ENCODE measurements at places on chromosomes 16 and 17.

DNA sequence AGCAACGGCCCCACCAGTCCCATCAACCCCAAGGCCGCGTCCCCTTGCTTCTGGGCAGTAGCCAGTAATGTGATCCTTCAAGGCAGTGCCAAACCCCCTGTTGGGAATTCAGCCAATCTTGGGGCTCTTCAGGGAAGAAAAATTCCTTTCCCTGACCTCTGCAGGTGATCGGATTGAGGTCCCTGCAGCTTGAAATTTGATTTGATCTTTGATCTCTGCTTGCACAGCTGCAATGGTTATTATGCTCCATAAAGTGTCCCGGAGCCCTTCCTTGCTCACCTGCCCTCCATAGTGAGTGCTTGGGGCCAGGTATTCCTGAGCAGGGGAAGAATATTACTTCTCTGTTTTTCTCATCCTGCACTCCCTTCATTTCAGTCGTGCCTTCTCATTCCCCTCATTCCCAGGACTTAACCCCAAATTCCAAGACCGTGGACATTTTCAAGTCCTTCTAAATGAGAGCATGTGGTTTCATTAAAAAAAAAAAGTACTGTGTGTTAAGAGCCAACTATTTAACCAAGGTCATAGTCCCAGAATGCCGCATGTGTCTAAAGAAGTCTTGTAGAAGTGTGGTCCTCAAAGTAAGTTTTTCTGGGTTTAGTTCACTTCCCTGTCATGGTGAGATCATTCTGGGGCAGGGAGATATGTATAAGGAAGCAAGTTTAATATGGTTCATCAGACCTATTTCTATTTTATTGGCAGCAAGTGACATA is 56.3 kb downstream of the SOX9 start:
- no peak for DNase-seq

DNA sequence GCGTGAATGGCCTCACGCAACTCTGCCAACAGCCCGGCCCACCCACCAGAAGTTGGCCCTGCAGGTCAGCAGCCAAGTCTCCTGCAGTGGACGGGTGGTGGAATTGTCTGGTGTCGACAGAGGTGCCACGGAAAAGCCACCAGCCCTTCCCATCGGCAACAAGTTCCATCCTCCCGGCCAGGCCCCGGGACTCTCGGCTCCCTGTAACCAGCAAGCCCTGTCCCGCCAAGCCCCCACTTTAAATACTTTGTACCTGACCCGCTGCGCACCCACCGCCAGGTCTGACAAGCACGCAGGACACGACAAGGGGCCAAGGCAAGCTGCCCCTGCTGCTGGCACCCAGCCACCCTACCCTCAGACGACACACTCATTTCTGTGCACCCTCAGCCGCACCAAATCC is 100.8 kb downstream of the RBFOX3 start:
- no peak for DNase-seq

DNA sequence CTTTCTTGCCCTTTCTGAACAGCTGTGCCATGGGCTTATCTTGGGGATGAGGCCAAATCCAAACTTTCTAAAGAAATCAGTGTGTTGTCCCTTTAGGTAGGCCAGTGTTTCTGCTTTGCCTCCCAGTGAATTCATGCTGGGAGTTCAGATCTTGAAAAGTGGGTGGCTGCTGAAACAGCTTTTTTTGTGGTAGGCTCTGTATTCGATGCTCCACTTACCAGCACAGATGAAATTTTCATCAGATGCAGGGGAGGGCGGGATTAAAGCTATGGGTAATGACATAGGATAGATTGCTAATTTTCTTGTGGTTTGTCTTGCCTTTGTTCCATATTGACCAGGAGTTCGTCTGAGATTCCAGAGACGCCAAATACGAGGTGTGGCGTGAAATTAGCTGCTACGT is 2.8 kb downstream of the SOCS7 start:
- no peak for DNase-seq

GRCh38 chr17:61131585-61131984 is 268.1 kb upstream of the TBX2 start:
- DNase-seq, result no peak

GRCh38 chr17:21376759-21377690 is 868 bp downstream of the KCNJ12 start:
- DNase-seq, result no peak

GRCh38 chr16:80993307-80993706 is 13.4 kb downstream of the CMC2 start:
- DNase-seq, result no peak

GRCh38 chr16:12186774-12187335 is 210.3 kb downstream of the SNX29 start:
- no peak for DNase-seq

DNA sequence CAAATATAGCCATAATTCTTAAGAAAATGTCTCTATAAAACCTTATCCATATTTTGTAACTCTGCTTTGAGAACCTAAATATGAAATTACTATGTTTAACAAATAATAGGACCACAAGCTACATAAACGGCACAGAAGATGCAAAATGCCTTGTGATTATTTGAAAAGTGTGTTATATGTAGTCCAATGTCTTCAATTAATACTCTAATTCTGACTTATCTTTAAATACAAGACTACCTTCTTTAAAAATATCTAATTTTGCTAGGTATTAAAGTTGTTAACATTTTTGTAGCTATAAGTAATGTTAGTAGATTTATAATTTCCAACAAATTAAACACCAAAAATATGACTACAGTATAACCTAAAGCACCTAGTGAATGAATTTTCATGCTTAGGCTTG is 17.0 kb downstream of the PSMD12 start:
- DNase-seq, result no peak

GRCh38 chr16:592518-593306 is 2.8 kb downstream of the RAB40C start:
- DNase-seq, result no peak

DNA sequence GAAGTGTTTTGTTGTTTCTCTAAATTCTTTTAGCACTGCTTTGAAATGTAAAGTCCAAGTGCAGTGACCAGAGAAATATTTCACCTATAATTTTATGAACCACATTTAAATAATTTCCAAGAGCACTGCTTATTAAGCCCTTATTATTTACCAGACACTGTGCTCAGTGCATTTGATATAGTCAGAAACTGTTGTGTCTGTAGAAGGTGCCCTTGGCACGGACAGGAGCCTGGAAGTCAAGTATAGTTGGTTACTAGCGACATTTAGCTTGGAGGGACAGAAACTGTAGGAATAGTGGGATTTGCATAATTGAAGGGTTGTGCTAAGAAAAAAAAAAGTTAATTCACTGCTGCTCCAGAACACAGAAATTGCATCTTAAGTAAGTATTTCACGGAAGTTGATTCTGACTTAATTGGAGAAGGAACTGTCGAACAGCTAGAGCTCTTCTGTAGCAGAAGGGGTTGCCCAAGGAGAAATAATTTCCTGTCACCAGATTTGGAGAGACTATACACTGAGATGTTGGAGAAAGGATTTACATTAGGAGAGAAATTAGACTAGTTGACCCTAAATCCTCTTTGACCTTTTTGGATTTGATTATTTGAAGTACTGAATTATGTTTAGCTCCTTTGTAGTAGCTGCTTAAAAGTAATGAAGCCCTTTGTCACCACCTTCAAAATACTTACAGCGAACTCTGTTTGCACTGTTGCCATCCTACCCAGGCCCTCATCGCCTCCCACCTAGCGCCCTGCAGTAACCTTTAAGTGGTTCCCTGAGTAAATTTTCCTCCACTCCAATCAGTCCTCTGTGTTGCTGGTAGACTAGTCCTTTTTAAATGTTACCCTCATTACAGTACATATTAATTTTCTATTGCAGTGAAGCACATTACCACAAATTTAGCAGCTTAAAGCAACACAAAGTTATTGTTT is 25.6 kb downstream of the COX10 start:
- DNase-seq, result no peak

DNA sequence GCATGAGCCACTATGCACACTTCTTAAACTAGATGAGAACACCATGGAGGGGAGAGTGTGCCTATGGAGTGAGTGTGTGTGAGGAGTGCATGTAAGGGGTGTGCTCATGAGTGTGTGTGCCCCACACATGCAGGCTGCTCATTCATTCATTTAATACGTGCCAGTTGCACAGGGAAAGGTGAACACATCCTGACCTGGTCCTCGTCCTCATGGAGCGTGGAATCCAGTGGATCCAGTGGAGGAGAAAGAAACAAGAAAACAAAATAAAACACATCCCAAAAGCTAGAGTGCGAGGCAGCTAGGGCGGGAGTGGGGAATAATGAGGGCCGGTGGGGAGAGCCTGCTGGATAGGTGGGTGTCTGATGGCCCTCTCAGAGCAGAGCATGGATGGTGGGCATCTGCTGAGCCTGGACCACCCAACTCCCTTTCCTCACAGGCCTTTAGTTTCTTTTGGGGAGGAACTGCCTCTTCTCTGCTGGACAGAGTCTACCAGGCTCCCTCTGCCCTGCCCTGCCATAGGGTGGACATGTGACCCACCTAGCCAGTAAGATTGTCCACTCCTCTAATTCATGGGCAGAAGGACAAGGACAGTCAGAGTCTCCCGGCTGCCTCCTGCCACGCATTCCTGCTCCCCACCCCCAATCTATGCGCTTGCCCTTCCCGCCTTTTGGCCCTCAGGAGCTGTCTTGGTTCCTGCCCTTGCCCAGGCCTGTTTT is 204.3 kb downstream of the RAB11FIP4 start:
- DNase-seq, result no peak

- DNase-seq, result no peak
Observed at GRCh38 chr17:11506635-11507034, 91.6 kb upstream of the DNAH9 start.

GRCh38 chr16:11909653-11910545 is 5.9 kb downstream of the GSPT1 start:
- DNase-seq, result no peak
